ENCODE measurements at places on chromosomes 11 and 22. TPM values are rescaled to one million over a fixed set of nuclear protein-coding genes. Genes with fewer than 3 reads are reported as not detected.

- no peak for DNase-seq
These were observed 173.3 kb downstream of the GRIA4 start for GRCh38 chr11:105783216-105783615.

- no peak for DNase-seq
These were observed 10.3 kb downstream of the GAL start for GRCh38 chr11:68694431-68695297.

DNA sequence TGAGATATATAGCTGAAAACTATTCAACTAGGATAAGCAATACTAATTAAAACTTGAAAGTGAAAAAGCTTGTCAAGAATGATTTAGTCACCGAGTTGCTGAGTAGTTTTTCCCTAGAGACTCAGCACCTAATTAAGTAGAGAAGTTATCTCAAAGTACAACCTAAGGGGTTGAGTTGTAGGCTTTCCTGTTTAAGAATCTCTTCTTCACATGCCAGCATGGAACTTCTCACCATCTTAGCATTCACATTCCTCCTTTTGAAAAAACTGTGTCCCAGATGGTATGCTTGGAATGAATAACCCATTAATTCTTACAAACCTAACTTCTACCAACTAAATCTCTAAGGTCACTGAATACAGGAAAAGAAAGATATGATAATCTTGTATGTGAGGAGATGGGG lies 303.3 kb upstream of the ZC3H12C start:
- DNase-seq: no peak

DNA sequence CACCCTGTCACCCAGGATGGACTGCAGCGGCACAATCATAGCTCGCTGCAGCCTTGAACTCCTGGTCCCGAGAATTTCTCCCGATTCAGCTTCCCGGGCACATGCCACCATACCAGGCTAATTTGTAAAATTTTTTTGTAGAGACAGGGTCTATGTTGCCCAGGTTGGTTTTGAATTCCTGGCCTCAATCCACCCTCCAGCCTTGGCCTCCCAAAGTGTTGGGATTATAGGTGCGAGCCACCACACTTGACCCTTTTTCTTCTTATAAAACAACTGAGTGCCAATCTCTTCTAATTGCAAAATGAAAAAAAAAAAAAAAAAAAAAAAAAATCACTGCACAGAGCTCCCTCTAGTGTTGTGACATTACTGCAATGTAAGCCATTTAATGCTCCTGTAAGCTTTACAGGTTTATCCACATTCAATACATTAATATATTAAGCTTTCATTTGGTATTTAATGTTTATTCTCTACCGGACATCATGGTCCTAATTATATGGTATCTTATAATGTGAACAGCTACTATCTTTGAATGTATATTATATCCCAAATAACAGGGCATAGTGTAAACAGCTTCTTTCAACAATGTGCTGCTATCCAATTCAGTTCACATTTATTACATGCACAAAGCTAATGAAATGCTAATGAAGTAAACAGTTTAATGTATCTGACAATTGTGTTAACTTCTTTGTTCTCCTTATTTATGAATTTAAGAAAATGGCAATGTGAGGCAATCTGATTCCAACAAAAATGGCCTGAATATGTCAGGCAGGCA lies 44.6 kb downstream of the COPB1 start:
- DNase-seq: no peak

DNA sequence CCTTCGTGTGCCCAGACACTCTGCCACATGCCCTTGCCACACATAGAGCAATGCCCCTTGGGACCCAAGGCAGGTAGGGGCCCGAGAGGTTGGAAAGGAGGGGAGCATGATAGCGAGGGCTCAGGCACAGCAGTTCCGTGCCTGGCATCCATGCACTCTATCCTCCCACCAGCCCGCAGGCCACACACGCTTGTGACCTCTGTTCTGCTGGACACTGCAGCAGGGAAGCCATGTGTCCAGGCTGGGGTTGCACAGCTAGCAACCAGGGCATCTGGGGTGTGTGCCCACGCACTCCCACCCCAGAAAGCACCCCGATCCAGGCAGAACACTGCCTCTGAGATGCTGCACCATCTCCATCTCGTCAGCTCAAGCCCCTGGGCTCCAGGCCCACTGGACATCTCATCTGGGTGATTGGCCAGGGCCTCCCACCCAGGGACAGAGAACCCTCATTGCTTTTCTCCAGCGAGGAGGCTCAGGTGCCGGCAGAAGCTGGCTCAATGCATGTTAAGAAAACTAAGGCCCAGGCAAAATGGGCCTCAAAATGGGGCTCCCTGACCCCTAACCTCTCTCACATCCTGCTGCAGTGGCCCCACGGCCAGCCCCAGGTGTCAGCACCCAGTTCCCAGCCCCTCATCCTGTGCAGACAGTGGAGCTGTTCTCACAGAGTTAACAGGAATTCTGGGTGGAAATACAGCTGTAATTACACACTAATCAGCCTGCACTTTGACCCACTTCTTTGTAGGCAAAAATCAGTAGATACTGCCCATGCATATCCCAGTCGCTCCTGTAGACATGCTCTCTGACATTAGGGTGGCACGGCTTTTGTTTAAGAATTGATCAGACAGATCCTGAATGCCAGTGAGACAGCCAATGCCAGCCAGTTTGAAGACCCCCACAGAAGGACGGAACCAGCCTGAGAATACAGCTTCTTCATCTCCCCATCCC lies 173.9 kb upstream of the B3GAT1 start:
- no peak for DNase-seq

GRCh38 chr22:39123751-39124581 lies 26.9 kb downstream of the APOBEC3H start:
- no peak for DNase-seq

- DNase-seq: no peak
These were observed 3.5 kb upstream of the LIF start for GRCh38 chr22:30250039-30250565.

GRCh38 chr11:15976433-15977045 lies 379.8 kb downstream of the SOX6 start:
- DNase-seq: no peak

- no peak for DNase-seq
These were observed 940 bp upstream of the C11orf91 start for GRCh38 chr11:33701302-33702230.

- peak; percentile 50 for DNase-seq
These were observed 180.7 kb downstream of the MPPED1 start for GRCh38 chr22:43592476-43592875.

GRCh38 chr11:72218251-72218745 lies 1.7 kb downstream of the FOLR2 start:
- DNase-seq: no peak

- DNase-seq: no peak
These were observed 1165.1 kb downstream of the LRRC4C start for GRCh38 chr11:40294349-40294735.

GRCh38 chr11:104897891-104898684 lies at the start of gene CASP12:
TSS of gene CASP12 (minus strand) at chr11:104898460.
- peak; percentile 7 for DNase-seq

GRCh38 chr11:28566339-28567089 lies 458.3 kb downstream of the METTL15 start:
- DNase-seq: peak; percentile 7

- no peak for DNase-seq
These were observed 34.3 kb downstream of the CYB5R2 start for GRCh38 chr11:7638710-7639642.

DNA sequence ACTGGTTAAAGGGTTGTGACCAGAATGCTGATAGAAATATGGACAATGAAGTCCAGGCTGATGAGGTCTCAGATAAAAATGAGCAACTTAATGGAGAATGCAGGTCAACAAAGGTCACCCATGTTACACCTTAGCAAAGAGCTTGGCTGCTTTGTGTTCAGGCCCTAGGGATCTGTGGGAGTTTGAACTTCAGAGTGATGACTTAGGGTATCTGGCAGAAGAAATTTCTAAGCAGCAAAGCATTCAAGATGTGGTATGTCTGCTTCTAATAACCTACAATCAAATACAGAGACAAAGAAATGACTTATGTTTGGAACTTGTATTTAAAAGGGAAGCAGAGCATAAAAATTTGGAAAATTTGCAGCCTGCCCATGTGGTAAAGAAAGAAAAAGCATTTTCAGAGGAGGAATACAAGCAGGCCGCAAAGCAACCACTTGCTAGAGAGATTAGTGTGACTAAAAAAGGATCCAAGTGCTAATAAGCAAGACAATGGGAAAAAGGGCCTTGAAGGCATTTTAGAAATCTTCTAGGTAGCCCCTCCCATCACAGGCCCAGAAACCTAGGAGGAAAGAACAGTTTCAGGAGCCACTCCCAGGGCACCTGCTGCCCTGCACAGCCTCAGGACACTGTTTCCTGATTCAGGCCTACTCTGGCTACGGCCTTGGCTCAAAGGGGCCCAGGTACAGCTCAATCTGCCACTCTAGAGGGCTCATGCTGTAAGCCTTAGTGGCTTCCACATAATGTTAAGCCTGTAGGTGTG lies 41.3 kb downstream of the TNKS1BP1 start:
- no peak for DNase-seq

GRCh38 chr22:44775862-44776261 lies 23.5 kb downstream of the ARHGAP8 start:
- no peak for DNase-seq

DNA sequence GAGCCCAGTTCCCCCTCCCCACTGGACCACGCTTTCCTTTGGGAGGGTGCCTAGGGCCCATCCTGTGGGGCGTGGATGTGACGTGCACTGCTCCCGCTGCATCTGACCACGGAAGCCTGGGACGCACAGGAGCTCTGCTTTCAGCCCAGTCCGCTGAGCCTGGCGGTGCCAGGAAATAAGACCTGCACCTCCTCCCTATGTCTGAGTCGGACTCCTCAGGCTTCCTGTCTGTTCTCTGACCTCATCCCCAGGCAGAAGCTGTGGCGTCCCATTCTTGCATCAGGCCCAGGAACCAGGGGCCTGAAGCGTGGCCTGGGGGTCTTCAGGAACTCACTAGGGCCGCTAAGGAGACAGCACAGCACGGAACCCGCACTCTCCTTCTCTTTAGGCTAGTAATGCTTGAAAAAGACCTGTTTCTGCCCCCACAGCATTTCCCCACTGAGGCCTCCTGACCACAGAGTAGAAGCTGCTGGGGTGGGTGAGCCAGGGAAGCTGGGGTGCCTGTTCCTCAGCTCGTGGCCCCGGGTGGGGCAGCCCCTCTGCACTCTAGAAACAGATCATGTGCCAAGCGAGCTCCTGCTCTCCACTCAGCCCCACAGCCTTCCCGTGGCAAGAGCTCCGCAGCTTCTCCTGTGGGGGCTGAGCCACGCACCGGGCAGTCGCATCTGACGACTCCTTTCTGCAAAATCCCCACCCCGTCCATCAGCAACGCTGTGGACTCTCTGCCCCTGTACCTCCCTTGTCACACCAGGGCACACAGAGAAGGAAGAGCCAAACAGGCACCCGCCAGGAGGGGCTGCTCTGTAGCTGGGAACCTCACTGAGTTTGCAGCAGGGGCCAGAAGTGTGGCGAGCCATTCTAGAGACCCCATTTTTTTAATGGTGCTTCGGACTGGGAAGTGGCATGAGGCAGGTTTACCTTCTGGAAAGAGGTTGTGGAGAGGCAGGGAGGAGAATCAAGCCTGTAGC lies 22.6 kb downstream of the MOV10L1 start:
- DNase-seq: peak; percentile 46

GRCh38 chr11:83818349-83818748 lies 532.2 kb upstream of the CCDC90B start:
- DNase-seq: no peak

- DNase-seq: peak; percentile 18
These were observed 759 bp downstream of the CPT1A start for GRCh38 chr11:68840661-68841653.

DNA sequence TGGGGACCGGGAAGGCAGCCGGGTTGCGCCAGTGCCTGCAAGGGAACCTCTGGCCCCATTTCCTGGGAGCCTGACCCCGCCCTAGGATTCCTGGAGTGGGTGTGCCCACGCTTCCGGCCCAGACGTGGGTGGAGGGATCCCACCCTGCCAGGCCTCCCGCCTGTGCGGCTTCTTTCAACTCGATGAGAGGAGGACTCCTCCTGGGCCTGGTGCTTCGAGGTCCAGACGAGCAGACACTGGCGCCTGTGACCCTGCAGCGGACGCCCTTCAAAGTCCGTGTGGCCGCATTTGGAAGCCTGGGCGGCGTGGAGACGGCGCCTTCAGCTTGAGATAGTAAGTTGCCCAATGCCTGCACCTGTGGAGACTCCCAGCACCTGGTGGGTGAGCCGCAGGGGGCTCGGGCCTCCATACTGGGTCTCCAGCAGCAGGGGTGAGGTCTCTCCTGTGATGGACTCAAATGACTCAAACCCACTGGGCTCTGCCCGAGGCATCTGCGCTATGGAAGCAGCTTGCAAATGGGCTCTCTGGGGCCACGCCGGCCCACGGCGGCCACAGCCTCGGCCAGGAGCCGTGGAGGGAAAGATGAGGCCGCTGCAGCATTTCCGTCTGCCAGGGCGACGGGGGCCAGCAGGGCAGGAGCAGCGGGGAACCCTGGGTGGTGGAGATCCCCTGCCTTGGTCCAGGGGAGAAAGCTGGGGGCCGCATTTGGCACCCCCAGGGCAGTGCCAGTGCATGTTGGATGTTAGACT lies 64.3 kb upstream of the PPARA start:
- no peak for DNase-seq

DNA sequence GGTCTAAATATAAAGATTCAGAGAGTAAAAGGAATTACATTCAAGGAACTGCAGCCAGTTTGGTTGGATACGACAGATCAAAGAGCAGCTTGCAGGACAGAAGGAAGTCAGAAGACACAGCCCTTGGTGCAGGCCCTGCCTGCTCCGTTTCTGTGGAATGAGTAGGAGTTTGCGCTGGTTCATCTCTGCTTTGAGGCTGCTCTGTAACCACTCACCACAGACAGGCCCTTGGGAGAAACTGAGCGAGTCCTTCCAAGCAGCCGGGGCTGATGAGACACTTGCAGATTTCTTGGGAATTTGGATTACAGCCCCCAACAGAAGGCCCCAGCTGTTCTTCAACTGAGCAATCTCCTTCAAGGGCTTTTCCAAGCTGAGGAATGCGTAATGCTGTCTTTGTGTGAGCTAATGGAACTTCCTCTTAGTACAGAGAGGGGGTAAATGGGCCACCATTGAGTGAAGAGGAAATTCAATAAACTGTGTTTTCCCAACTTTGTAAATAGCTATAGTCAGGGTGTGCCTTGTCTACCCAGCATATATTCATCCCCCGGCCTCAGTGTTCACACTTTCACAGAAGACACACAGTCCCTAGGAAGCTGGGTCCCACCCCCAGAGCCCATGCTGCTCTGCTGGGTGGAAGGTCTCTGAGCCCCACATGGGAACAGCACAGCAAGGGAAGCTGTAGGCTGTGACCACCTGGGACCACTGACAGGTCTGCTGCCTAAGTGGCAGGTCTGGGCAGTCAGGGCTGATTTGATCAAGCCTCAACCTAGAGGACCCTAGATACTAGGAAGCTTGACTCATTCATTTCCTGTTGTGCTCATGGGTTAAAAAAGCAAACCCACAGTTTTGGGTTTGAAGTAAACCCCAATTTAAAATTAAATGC lies 16.6 kb downstream of the IL10RA start:
- DNase-seq: no peak

GRCh38 chr11:47997063-47998053 lies 17.0 kb downstream of the PTPRJ start:
- no peak for DNase-seq

OR51I1 gene
- total RNA-seq: 1.2 TPM

KCNE3 gene
- total RNA-seq: 29.4 TPM

VPREB1 gene
- total RNA-seq: not detected

KIF18A gene
- 4.9 TPM for total RNA-seq

ACAD8 gene
- total RNA-seq: 33.5 TPM

VSIG10L2 gene
- total RNA-seq: not detected

ALG8 gene
- 31.4 TPM for total RNA-seq

CRYBA4 gene
- 0.46 TPM for total RNA-seq

AGBL2 gene
- total RNA-seq: 1.7 TPM

PRR5L gene
- total RNA-seq: 122 TPM

C11orf91 gene
- total RNA-seq: not detected

TRPM5 gene
- total RNA-seq: 0.38 TPM

ACRV1 gene
- total RNA-seq: not detected

HBB gene
- not detected for total RNA-seq

Measured in endothelial cell (in vitro differentiated cells).